Hindlimb muscle (tissue), 1 donor: ENCODE measurements at places on chromosomes 2 and 18.

GRCh38 chr2:82811946-82812345 lies 1647.1 kb downstream of the SUCLG1 start:
- no peak for DNase-seq

- DNase-seq: no peak
Measured at GRCh38 chr2:45992021-45992740, 305.0 kb upstream of the EPAS1 start.

GRCh38 chr2:211881449-211881848 lies 657.2 kb downstream of the ERBB4 start:
- no peak for DNase-seq

- no peak for DNase-seq
Measured at GRCh38 chr2:240387669-240388358, 47.6 kb upstream of the GPC1 start.

GRCh38 chr2:126825316-126825715 lies 73.4 kb upstream of the TEX51 start:
- no peak for DNase-seq

DNA sequence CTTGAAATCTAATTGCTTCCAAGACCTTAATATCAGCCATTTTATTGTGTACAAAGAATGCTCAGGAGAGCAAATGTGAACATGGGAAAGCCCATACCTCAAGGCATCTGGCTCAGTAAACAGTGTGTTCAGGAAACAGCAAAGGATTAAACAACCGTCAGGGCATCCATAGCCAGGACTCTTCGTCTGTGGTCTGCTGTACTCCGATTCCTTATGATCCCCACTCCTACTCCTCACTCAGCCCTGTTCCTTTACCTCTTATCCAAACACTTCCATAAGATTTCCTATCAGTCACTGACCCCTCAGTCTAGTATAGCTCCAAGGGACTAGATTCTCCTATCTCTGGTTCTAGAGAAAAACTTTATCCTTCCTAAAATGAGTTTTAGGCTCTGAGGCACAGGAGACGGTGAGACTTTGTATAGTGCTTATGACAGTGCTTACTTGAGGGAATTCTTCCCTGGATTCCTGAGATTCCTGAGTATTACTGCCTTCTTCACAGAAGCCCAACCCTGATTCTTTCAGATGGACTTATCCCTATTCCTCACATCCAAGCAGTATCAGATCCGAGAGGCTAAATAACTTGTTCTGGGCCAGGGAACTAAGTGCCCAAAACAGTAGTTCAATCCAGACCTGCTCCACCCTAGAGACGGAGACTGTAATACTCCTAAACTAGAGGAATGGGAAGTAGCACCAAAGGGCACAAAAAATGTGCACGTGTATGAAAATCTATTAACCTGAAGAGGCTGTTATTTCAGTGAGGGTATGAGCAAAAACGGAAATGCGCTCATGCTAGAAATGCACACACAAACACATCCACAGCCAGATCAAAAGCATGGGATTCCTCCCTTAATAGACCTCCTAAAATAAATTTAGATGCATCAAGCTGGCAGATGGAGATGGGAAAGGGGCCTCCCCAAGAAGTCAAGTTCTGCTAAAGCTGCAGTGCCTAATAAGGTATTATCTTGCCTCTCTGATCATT lies 42.1 kb upstream of the SIGLEC15 start:
- DNase-seq: no peak

GRCh38 chr18:42052122-42052708 lies 97.2 kb downstream of the PIK3C3 start:
- DNase-seq: peak; percentile 18

GRCh38 chr2:99960790-99961189 lies 181.6 kb downstream of the AFF3 start:
- DNase-seq: no peak

- no peak for DNase-seq
Measured at GRCh38 chr18:6732952-6733351, 3.4 kb downstream of the ARHGAP28 start.

DNA sequence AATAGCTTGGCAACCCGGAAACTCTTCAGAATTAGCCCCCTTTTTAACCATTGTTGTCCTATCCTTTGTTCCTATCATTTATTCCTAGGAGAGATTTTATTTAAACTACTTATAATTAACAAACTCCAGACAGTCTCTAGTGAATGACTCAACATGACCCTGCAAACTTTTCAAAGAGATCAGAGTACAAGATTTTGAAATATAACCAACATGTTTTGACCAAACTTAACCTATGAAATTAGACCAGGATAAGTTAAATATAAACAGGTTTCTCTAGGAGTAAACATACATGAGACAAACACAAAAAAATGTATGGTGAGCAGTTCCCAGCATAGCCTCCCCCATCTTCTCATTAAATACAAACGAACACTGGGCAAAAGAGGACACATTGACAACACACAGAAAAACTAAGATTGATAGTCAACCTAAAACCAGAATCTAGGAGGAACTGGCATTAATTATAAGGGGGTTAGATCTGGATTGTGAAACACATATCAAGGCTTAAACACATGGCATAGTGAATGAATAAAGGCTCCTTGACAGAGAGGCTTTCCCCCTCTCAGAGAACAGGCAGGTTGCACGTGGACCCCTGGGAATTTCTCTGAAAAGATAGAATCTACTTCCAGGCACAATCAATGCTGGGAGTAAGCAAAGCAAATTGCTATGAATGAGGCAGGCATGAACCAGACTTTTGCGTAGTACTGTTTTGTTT lies 284.1 kb downstream of the IRS1 start:
- DNase-seq: no peak

DNA sequence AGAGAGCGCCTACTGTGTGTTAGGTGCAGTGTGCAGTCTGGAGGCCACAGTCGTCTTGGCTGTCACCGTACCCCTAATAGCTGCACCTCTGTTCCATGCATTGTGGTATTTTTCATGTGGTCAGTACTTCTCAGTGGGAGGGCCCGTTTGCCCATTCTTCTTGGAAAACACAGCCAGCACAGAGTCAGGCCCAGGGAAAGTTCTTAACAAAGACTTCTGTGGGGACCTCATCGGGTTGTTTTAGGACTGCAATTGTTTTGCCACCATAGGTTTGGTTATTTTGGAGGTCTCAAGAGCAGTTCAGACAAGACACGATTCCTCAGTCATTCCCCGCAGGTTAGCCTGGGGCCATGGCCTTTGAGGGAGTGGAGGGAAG lies 62.3 kb downstream of the SMIM21 start:
- DNase-seq: no peak

- DNase-seq: no peak
Measured at GRCh38 chr2:19754907-19755306, 146.9 kb downstream of the TTC32 start.

- DNase-seq: no peak
Measured at GRCh38 chr2:241986836-241987641, 117.5 kb downstream of the RTP5 start.

DNA sequence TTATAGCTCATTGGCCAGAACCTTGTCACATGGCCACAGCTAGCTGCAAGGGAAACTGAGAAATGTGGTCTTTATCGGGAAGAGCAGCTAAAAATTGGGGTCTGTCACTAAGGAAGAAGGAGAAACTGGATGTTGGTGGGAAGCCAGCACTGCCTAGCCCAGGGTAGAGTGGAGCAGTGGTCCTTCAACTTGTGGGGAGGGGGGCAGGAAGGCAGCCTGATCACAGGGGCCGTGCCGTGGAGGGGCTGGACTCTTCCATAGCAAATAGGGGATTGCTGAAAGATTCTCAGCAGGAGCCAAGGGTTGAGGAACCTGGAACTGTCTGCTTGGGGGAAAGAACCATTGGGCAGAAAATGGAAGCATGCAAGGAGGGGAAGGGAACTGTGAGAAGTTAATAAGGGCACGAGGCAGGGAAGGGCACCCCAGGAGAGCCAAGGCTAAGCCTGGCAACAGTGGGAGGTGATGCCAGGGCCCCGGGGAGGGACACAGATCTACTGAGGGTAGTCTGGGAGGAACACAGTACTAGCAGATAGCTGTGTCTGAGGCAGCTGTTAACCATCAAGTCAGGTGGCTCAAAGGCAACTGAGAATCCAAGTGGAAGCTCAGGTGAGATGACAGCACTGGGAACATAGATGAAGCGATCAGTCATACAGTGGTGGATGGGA lies 5.9 kb upstream of the NEURL3 start:
- DNase-seq: no peak

- no peak for DNase-seq
Measured at GRCh38 chr2:149192427-149192826, 138.0 kb upstream of the LYPD6 start.

DNA sequence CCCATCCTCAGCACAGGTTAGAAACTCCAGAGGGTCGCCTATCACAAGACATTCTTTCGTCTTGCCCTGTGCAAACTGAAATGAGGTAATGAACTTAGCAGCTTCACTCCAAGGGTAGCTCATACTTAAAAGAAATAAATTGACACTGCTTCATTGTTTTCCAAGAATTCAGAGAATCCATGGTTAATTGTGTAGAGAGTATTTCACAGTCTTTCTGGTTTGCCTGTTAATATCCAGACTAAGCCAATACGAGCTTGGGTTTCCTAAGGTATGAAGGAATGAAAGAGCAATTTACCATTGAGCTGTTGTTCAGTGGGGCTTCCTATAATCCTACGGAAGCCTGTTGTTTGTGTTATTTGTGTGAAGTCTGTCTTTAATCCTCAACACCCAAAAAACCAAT lies 58.7 kb downstream of the FAM124B start:
- DNase-seq: no peak

DNA sequence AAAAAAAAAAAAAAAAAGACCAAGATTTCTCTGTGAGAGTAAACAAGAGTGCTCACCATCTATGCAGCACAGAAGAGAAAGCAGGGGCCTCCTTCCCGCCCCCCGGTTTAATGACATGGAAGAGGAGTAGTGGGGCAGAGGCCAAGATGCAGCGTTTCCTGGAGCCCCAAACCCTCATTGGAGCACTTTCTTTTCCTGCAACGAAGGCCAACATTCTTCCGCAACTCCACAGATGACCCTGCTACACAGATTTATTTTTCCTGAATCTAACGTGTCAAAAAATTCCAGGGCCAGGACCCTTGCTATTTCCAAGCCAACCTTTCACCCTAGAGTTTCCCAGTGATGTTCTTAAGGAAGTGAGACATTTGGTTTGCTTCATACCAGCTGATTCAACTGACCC lies 189.6 kb downstream of the MIB1 start:
- DNase-seq: no peak

GRCh38 chr2:228016402-228016801 lies 145.0 kb downstream of the DAW1 start:
- DNase-seq: no peak

DNA sequence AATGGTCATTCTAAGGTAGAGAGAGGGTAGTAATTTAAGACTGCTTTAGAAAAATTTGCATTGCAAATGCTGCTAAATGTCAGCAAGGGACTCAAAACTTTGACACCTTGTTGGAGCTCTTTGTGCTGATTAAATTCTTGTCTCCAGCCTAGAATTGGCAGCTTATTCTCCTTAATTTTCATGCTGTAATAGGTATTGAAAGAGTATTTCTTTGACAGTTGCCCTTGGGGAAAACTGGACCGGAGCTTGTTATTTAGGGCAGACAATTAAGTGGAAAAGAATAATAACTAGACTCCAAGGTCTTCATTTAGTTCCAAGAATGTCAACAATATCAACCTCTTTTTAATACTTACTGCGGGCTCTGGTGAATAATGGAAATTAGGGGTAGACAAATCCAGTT lies 264.0 kb downstream of the TPGS2 start:
- no peak for DNase-seq

DNA sequence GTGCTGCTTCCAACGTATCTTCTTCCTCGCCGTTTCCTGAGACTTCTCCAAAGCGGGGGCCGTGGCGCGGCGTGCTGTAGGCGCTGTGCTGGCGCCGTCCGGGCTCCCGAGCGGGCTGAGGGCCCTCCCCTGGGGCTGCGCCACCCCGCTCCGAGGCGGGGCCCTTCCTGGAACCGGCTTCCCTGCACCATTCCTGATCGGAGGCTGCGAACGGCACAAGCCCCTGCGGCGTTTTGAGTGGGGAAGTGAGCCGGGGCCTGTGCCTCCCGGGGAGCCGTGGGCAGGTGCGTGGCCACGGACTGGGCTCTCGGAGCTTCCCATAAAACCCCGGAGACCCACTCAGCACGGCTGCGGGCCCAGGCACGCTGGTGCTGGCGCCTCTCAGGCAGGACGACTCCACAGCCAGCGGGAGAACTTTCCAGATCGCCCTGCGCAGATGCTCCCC lies 74.7 kb downstream of the PSMG2 start:
- no peak for DNase-seq

- DNase-seq: peak; percentile 73
Measured at GRCh38 chr2:173692068-173692467, 273.1 kb downstream of the SP3 start.

DNA sequence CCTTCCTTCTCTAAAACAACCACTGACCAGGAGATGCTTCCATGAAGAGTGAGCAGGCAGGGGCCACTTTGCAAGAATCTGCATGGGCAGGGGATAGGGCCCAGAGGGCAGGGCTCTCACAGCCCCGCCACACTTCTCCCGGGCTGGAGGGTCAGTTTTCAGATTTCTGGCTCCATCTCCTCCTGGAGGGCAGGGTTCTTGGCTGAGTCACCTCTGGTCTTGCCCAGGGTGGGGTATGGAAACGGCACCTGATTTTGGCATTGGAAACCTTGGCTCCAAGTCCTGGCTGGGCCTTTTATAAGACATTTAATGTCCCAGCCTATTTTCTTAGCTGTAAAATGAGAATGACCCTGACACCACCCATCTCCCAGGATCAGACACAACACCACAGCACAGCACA lies 27.6 kb upstream of the ASPRV1 start:
- DNase-seq: no peak

- no peak for DNase-seq
Measured at GRCh38 chr2:134393075-134393461, 139.2 kb downstream of the MGAT5 start.

DNA sequence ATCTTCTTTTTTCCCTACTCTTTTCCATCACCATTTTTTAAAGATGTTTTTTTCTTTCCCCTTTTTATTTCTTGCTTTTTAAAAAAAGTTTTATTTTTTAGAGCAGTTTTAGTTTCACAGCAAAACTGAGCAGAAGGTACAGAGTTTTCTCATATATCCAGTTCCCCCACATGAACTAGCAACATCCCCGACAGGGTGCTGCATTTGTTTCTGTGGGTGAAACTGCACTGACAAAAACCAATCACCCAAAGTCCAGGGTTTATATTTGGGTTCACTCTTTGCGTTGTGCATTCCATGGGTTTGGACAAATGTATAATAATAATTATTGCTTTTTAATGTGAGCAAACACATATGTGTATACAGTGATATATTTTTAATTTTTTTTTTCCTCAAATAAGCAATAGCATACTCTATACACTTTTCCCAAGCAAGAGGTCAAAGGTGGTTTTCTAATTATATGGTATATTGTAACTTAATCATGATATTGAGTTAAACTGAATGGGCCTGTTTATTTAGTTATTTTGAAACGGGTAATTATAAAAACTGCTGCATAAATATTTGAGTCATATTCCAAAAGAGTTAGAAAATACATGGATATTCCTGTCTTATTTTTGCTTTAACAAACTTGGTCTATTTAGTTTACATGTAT lies 50.3 kb downstream of the NCK2 start:
- DNase-seq: no peak

DNA sequence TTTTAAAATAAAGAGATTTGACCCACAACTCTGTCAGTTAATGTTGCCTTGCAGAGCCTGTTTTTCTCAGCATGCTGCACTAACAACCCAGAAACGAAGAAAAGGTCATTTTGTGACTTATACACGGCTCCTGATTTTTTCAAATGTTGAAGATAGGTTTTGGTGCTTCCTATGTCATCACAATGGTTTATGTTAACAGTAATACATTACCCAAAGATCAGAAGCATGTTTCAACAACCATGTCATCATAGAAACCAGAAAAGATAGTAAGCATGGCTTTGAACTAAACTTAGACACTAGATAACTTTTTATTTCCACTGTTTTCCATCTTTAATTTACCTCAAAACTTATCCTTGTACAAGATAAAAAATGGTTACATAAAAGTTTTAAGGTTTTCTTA lies 10.1 kb downstream of the BAZ2B start:
- no peak for DNase-seq
